Ovary (tissue), 10 donors: ENCODE measurements at places on chromosomes 11 and 22. TPM values are rescaled to one million over a fixed set of nuclear protein-coding genes. Genes with fewer than 3 reads are reported as not detected.

DNA sequence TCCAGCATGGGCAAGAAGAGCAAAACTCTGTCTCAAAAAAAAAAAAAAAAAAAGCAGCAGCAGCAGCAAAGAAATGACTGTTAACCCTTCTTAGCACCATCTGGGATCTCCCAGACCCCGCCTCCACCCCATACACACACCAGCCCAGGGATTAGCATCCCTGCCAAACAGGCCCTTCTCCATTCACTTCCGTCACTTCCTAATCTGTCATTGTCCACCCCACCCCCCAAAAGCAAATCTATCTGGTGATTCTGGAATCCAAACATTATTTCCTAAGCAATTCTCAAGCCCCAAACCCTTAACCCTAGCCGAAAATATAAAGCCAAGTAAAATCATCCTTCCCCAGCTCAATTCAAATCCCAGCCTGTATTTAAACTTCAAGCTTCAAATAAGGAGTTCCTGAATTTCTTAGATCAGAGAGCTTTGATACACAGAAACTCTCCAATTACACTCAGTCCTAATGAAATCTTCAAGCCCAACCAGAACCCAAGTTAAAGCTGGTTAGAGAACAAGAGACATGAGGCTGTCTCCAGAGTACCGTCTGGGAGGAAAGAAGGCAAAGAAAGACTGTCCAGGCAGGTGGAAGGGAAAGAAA is 6.0 kb upstream of the AHNAK start:
- DNase-seq = no peak

DNA sequence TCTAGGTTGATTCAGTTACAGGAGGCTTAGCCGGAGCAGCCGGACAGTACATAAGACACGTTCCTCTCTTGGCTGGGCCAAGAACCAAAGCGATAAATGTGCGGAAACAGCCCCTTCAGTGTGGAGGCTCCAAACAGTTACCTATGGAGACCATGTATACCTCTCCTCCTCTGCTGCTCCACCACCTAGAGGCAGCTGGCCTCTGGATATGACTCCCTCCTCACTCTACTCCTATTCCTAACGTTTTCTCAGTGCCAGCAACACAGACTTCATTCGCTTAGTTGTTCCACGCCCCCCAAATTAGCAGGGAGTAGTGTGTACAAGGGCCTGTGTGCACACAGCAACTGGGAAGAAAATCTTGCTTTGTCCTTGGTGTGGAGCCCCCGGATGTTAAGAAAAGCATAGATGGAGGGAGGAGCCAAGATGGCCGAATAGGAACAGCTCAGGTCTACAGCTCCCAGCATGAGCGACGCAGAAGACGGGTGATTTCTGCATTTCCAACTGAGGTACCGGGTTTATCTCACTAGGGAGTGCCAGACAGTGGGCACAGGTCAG is 362.3 kb upstream of the KIRREL3 start:
- no peak for DNase-seq

- no peak for DNase-seq
Measured at GRCh38 chr11:40130427-40130826, 1329.0 kb downstream of the LRRC4C start.

DNA sequence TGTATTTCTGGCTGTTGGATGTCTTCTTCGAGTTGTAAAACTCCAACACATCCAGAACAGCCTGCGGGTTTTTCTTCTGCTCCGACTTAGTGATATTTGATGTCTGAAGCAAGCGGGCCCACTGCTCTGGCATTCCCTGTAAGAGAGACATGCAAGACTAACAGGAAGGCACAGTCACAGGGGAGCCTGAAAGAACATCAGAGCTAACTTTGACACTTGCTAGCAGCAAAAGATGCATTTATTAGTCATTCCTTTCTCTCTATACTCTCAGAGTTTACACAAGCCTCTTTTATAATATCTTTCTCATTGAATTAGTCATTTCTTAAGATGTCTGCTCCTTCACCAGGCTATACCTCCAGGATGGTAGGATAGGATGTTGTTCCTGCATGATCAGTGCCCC is 77.8 kb upstream of the GDPD4 start:
- no peak for DNase-seq

GRCh38 chr11:111966678-111967077 is 29.5 kb downstream of the DIXDC1 start:
- no peak for DNase-seq

DNA sequence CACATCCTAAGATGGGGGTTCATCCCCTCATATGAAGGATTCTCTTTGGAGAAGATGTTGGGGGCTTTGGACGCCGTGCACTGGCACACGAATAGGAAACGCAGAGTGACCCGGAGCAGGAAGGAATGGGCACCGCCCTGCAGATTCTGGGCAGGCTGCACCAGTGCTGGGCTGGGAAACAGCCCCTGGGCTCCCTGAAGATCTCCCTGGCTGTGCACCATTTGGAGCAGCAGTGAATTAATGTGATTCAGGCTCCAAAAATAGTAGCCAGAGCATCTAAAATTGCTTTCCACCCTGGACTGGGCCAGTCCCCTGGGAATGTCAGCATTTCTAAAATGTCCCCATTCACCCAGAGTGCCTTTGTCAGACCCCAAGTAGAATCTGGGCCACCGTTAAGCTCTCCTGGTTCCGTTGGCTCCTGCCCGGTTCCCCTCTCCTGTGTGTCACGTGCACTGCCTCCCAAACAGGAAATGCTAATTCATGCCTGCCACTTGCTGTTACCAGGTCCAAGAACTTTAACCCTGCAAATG is 18.6 kb downstream of the IRAG1 start:
- no peak for DNase-seq

- no peak for DNase-seq
Measured at GRCh38 chr11:66887526-66887925, 30.7 kb downstream of the LRFN4 start.

- DNase-seq = no peak
Measured at GRCh38 chr22:27959335-27960090, 40.5 kb upstream of the PITPNB start.

GRCh38 chr11:9796854-9797253 is 133.0 kb downstream of the SWAP70 start:
- no peak for DNase-seq

Gene NLRP14
- 0.15 TPM for polyA plus RNA-seq

Gene ELF5
- not detected for polyA plus RNA-seq
